ENCODE measurements at places on chromosomes 3 and 15.

DNA sequence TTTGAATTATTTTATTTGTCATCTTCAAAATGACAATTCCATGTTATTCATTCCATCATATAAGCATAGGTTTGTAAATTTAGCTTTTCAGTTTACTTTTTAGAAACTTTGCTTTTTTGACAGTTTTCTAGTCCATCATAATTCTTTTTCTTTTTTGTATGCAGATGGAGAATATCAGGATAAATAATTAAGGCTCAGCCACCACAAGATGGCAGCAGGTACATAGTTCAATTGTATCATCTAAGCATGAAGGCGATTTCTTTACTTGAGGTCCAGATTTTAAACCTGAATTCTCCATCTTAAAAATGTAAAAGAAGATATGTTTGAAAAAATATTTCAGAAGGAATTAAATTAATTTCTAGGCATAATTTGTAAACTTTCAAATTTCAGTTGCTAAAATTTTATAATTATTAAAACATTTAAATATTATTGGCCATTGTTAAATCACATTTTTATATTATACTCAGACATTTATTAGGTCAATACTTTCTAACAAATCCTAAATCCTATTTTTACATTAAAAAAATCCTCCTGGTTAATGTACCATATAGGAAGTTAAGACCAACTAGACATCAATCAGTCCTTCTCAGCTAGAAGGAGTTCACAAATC, 15.1 kb downstream of the PLSCR5 start:
- DNase-seq: no peak

GRCh38 chr15:85607141-85607806, 187.5 kb downstream of the KLHL25 start:
- DNase-seq: no peak

GRCh38 chr15:82158811-82159210, 103.7 kb downstream of the EFL1 start:
- DNase-seq: no peak

DNA sequence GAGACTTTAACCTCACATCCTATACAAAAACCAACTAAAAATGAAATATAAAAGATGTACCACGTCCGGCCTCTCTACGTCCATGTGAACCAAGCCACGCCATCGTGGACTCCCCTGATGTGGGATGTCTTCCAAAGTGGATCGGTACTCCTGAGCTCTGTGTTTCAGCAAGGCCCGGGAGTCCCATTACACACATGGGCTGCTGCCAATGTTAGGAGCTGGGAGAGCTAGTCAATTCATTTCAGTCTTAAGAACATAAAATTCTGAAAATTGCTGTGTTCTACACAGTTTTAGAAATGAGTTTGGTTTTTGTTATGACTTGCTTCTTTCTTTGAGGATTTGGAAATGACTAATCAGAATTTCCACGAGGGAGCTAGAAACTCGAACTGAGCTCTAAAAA, 131.0 kb downstream of the GABRG3 start:
- no peak for DNase-seq

GRCh38 chr3:58260733-58261132, 23.1 kb downstream of the ABHD6 start:
- DNase-seq: no peak
